ENCODE measurements at places on chromosomes 5 and 9.

- no peak for DNase-seq
Observed at GRCh38 chr9:119951090-119951489, 581.9 kb upstream of the BRINP1 start.

GRCh38 chr9:128054087-128054486 lies 13.0 kb downstream of the NAIF1 start:
- DNase-seq = no peak

GRCh38 chr9:5869315-5870019 lies 21.2 kb upstream of the MLANA start:
- DNase-seq = peak; percentile 22

GRCh38 chr5:108384741-108385140 lies 2.8 kb upstream of the FBXL17 start:
- DNase-seq = no peak

DNA sequence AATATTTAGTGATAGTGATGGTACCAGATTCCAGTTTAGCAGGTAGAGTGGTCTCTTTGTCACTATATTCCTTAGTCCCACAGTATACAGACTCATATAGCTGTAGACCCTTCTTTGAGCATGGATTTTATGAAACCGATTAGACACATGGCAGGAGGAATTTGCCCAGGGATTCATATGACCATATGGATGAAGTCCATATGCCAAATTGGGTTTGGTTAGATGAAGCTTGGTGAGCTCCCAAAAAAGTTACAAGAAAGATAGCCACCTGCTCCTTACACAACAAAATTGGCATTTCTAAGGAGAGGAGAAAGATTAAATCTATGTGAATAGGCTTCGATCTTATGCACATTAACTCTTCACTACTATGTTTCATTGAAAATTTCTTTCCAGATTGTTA lies 211.4 kb downstream of the CWC27 start:
- no peak for DNase-seq

DNA sequence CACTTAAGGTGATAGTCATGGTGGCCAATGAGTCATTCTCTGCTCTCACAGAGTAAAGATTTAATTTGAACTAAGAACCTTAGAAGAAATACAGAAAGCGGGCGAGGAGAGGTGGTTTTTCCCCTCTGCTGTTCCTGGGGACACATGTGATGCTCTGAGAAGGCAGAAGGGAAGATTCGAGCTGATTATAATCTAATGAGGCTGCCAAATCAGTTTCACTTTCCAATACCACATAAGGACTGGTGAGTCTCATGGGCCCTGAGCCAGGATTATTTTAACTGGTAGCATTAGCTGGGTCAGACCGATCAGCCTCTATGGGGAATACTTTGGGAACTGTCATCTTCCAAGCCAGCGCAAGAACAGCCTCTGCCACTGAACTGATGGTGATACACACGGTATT lies 116.5 kb downstream of the SLC1A3 start:
- DNase-seq = peak; percentile 29

- no peak for DNase-seq
Observed at GRCh38 chr5:62780230-62780629, 201.6 kb downstream of the LRRC70 start.

DNA sequence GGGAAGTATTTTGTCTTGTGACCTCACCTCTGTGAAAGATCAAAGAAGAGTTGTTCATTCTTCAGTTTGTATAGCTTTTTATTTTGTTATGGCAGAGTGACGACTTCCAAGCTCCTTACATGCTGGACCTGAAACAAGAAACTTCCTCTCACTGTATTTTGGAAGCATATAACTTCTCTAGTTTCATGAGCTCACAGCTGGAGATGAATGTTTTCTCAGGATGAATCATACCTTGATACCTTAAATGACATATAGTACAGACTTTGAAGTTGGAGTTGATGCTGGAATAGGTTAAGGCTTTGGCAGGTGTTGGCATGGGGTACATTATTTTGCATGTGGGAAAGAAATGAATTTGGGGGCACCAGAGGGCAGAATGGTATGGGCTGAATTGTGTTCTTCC lies 112.5 kb downstream of the SLC25A46 start:
- no peak for DNase-seq

- DNase-seq = no peak
Observed at GRCh38 chr9:138122676-138123075, 245.1 kb downstream of the CACNA1B start.

GRCh38 chr5:78483809-78484521 lies 123.5 kb downstream of the SCAMP1 start:
- peak; percentile 18 for DNase-seq

- no peak for DNase-seq
Observed at GRCh38 chr5:137619191-137619870, 116.6 kb downstream of the KLHL3 start.

DNA sequence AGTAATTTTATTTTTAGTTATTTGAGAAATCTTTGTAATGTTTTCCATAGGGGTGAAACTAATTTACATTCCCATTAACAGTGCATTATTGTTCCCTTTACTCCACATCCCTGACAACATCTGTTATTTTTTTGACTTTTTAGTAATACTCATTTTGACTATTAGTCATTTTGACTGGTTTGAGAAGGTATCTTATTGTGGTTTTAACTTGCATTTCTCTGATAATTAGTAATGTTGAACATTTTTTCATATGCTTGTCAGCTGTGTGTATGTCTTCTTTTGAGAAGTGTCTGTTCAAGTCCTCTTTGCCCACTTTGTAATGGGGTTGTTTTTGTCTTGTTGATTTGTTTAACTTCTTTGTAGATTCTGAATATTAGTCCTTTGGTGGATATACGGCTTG lies 27.5 kb downstream of the CCDC152 start:
- no peak for DNase-seq

DNA sequence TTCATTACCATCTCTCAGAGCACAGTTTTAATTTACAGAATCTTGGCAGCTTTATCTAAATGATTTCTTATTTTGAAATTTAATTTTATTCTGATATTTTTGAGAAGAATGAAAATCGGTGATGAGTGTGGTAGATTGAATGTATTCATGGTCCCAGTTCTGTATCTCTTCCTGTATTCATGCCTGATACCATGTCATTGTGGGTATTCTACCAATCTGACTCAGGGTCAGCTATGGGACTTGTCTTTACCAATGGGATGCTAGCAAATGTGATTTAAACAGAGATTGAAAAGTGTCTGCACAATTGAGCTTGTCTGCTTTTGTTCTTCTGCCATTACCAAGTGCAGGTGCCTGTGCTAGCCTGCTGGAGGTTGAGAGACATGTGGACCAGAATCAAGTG lies 17.8 kb upstream of the ZNF618 start:
- DNase-seq = no peak

DNA sequence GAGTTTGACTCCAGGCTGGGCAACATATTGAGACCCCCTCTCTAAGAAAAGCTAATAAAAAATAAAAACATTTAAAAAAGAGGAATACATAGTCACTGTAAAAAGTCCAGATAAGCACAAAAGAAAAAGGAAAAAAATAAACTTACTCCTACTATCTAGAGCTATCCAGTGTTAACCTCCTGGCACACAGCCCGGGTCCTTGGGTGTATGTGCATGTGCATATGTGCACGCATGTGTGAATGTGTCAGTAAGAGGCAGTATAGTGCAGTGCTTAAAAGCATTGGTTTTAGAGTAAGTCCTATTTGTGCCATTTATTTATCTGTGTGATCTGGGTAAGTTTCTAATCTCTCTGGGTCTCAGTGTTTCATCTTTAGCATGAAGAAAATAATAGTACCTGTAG lies 26.7 kb downstream of the FAM219A start:
- no peak for DNase-seq

DNA sequence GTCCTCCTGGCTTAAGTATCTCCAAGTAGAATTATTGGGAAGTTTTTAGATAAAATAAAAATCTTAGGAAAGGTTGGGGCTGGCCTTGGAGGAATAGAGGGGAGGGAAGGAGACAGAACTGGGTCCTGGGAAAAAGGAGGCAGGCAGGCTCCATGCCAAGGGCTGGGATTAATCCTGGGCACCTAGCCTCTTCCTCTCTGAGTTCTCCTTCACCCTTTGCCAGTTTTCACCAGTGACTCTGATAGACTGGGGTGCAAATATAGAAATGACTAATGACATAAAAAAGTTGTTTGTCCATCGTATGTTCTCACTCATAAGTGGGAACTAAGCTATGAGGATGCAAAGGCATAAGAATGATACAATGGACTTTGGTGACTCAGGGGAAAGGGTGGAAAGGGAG lies 81.9 kb downstream of the RMI1 start:
- no peak for DNase-seq

- DNase-seq = no peak
Observed at GRCh38 chr5:18765304-18765703, 1131.0 kb downstream of the TAF11L14 start.

GRCh38 chr5:14193496-14193895 lies 50.4 kb downstream of the TRIO start:
- no peak for DNase-seq
